ENCODE measurements at places on chromosomes 2 and 18.

GRCh38 chr2:143674051-143674450 is 544.8 kb downstream of the ARHGAP15 start:
- DNase-seq: no peak

- no peak for DNase-seq
Measured at GRCh38 chr2:202237787-202238233, 587 bp downstream of the SUMO1 start.

DNA sequence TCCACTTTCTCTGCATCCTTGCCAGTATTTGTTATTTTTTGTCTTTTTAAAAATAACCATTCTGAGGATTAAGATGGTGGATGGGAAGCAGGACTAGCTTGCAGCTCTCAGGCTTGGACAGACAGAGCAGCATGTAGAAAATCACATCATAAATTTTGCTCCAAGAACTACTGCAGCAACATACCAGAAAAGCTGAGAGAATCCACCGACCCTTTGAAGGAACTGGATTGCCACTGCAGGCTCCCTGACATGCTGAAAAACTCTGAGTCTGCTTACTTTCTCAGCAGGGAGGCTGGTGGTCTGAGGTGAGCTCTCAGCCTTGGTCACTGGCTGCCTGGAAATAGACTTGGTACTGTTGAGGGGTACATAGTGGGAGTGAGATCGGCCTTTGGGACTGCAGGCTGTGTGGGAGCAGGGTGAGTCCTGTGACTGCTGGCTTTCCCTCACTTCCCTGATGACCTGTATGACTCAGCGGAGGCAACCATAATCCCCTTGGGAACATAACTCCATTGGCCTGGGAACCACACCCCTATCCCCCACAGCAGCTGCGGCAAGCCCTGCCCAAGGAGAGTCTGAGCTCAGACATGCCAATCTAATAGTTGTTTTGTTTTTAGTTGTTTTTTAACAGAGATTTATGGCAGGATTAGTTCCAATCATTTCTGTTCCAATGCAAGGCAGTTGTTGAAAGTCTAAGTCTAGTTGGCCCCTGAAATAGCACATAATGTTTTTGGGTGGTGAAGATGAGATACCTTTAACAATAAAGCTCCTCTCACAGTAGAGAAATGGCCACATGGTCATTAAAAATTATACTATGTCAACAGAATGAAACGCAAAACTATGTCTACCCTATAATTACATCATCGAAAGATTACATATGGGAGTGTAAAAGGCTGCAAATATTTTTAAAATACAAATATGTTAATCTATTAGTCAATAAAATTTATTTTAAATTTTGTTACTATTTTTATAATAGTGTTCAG is 414.2 kb upstream of the CHAC2 start:
- no peak for DNase-seq

DNA sequence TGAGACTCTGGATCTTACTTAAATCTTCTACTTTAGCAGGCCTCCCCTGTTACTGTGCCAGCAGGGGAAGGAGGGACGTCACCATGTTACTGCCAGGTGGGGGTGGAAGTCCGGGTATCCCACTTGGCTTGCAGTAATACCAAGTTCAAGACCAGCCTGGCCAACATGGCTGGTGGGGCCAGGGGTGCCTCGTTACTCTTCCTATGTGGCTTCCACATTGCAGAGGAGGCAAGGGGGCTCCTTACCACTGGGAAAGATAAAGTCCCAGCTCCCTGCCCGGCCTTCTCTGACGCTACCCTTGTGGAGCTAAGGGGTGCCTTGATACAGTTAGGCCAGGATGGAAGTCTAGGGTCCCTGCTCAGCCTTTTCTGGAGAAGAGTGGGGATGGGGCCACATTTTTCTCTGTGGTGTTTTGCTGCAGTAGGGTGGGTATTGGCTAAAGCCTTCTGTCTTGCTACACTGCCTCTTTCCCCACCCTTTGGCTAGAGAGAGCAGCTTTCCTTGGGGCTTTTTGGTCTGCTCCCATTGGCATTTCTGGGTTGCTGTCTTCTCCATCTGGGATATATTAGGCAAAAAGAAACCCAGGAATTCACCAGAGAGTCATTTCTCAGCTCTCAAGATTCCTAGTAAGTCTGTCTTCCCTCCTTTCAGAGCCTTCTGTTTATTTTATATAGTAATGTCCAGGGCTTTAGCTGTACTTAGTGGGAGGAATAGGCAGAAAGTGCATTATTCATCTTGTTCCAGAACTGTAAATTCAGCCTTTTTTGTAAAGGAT is 21.9 kb downstream of the ELMOD3 start:
- DNase-seq: no peak

DNA sequence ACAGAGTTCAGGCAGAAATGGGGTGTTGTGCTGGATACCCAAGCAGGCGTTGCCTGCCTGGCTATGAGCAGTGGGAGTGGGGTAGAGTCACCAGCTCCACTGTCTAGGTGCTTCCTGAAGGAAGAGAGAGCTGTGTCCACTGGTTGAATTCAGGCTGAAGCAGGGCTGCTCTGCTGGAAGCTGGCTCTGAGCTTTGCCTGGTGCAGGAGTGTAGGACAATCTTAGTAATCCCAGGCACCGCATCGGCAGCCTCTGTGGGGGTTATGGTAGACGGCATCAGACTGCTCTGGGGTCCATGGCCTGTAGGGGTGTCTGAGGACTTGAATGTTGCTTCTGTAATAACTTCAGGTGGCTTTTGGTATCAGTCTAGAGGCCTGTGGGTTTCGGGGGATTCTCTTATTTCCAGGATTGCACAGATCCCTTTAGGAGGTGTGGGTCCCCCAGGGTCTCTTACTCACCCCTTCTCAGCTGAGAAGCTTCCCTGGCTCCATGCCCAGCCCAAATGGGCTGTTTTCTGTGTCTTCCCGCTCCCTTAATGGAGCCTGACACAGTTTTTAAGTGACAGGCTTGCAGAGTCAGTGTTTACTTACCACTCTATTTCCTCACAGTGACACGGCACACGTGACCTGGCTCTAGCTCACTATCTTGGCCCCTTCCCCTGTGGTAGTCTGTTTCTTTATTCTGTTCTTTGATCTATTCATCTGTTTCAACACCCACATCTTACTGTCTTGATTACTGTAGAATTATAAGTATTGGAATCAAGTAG is 644.3 kb downstream of the CBLN2 start:
- no peak for DNase-seq

- no peak for DNase-seq
Measured at GRCh38 chr2:224136396-224136795, 97.3 kb upstream of the SERPINE2 start.

DNA sequence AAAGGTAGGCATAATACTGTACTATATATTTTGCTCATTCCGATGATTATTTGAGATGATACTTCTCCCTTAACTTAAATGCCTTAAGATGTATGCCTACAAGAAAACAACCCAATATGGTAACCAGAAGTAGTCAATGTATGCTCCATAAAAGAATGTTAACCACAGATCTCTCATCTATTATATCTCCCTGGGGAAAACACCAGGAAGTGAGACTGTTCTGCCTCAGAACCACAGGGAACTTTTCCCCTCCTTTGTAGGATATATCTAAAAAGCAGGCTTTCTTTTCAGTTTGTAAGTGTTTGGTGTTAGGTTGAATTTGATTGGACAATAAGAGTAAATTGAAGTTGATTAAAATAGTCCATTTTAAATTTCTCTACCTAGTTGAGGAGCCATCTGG is 1160.5 kb upstream of the NXPH2 start:
- no peak for DNase-seq

- DNase-seq: no peak
Measured at GRCh38 chr2:221203125-221203524, 369.0 kb downstream of the EPHA4 start.

- DNase-seq: no peak
Measured at GRCh38 chr2:122795763-122796162, 1040.3 kb downstream of the TSN start.

GRCh38 chr2:131426727-131427126 is 49.2 kb upstream of the TUBA3D start:
- no peak for DNase-seq

DNA sequence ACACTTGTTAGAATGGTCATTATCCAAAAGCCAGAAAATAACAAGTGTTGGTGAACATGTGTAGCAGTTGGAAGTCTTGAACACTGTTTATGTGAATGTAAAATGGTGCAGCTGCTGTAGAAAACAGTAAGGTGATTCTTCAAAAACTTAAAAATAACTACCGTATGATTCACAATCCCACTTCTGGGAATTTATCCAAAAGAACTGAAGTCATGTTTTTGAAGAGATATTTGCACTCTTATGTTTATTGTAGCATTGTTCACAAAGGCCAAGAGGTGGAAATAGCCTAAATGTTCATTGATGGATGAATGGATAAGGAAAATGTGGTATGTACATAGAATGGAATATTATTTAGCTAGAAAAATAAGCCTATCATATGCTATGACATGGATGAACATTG is 6.3 kb upstream of the SPP2 start:
- DNase-seq: no peak

DNA sequence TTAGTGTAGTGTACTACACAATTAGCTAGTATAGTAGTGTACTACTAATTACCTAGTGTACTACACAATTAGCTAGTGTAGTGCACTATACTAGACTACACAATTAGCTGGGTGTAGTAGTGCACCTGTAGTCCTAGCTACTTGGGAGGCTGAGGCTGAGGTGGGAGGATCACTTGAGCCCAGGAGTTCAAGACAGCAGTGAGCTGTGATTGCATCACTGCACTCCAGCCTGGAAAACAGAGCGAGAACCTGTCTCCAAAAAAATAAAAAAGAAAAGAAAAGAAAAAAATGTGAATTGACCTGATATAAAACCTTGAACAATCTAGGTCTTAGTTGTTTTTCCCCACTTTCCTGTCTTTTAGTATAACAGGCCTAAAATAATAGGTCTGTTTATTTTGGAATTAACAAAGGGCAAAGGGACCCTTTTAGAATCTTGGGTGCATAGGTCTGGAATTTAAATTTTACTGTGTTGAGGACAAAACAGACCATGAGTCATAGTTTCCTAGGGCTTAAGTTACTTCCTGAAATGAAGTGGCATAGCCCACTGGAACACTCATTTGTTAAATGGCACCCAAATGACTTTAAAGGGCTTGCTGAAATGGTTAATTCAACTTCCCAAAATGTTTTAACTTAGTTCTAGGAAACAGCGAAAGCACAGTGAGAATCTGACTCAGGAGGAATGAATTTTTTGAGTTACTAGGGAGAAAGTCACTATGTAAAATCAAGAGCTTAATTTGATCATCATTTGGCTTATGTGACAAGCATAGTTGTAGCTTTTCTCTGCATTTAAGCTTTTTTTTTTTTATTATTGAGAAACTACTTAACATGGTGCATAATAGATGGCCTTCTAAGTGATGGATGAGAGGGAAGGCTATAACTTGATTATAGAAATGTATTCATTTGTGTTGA is 50.7 kb upstream of the ARL5A start:
- no peak for DNase-seq

DNA sequence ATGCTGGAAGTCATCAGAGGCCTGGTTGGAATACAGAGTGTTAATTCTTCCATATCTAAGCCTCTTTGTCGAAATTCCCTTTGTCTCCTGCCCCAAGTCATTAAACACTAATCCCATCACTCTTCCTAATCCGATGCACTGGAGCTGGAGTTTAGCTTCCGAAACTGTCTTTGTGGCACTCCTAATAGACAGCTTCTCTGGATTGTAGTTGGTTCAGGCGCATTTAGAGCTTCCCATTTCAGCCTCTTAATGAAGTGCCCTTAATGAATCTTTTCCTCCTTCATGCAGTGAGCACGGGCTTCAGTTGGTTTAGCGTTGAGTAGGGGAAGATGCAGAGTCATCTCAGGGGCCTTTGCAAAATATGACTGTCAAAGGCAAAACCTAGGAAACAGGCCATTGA is 72.2 kb upstream of the MEIS1 start:
- no peak for DNase-seq

DNA sequence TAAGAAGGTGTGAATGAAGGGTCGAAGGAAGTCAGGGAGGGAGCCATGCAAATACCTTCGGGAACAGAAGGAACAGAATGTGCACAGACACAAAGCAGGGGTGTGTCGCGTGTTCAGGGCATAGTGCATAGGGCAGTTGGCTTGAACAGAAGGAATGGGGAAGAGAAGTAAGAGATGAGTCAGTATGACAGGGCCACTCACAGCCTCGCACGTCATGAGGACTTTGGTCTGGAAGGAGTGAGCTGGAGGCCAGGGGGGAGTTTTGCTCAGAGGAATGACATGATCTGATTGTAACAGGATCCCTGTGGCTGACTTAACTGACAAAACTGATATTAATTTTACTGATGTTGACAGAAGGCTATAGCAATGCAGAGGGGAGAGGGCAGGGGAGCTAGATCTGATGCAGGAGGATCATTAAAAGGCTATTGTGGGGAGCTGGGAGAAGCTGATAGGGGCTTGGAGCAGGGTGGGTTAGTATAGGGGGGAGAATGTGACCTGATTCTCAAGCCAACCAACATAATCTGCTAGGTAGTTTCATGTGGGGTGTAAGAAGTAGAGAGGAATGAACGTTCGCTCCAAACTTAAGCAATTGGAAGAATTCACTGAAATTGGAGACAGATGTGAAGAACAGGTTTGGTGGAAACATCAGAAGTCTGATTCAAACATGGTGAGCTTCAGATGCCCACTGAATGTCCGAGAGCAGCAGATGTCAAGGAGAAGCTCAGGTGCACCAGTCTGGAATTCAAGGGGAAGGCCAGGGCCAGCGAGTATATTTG is 60.4 kb upstream of the COPS8 start:
- no peak for DNase-seq
